Hindlimb muscle (tissue), 1 donor: ENCODE measurements at places on chromosomes 3 and 15.

- DNase-seq, result no peak
These were observed 24.8 kb downstream of the TPM1 start for GRCh38 chr15:63067306-63067705.

DNA sequence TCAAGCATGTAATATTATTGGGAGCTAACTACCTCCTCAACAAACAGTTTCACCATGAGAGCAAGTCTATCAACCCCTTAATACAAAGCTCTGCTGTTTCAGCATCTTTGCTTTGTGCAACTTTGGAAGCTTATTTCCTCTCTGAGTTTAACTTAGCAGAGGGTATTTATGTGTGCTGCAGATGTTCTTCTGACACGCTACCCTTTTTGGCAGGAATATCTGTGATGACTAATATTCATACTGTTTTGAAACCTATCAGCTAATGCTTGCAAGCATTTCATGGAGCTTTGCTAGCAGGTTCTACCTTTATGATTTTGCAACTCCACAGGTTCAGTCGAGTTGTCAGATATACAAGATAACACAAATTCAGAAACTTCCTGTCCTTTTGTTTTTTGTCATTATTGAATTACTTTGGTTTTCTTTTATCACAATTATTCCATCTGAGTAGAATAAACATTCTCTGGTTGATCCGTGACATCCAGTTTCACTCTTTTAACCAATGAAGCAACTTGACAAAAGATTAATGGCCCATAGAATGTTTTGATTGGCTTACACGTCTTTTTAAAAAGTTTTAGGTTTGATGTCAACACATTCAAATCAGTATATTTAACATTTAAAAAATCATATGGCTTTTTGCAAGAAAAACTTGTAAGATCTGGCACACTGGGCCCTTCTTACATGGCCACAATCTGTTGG, 1.7 kb upstream of the SLC9A9 start:
- DNase-seq, result peak; percentile 67

DNA sequence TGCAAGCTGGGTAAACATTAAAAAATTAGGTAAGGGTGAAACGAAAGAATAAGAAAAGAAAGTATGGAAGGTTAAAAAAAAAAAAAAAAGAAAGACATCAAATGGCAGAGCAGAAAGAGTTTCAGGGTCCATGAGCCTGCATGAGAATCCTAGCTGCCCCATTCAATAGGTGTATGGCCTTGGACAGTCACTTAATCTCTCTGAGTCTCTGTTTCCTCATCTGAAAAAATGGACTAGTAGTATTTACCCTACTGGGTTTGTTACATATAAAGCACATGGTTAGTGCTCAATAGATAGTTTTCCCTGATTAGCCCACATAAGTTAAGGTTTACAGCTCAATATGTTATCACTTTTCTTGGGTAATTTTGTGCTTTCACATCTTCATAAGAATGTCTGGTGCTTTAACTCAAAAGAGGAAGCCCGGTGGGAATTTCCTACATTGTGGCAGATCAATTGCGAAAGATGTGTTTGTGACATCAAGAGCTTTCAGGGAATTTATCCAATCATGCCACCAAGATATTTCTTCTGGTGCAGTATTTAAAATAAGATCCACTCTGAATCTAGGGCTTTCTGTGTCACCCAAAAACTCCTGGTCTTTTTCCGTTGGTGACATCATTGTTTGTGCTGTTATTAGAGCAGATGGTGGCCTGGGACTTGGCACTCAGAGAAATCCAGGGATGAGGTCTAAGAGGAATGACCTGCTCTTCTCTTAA, 57.2 kb upstream of the UBE2E1 start:
- DNase-seq, result peak; percentile 23

DNA sequence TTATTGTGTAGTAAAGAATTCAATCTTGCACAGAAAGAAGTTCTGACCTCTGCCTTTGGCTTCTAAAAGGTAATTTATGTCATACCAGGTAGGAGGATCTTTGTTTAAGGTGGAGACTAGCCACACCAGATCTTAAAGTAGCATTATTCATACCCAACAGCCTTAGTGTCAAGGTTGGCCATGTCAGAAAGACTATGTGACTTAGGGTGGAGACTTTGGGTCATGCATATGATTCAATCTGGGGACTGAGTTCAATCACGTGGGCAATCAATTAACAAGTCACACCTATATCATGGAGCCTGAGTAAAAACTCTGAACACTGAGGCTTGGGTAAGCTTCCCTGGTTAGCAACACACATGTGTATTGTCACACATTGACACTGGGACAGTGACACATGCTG, 28.5 kb upstream of the ENTPD3 start:
- DNase-seq, result no peak

DNA sequence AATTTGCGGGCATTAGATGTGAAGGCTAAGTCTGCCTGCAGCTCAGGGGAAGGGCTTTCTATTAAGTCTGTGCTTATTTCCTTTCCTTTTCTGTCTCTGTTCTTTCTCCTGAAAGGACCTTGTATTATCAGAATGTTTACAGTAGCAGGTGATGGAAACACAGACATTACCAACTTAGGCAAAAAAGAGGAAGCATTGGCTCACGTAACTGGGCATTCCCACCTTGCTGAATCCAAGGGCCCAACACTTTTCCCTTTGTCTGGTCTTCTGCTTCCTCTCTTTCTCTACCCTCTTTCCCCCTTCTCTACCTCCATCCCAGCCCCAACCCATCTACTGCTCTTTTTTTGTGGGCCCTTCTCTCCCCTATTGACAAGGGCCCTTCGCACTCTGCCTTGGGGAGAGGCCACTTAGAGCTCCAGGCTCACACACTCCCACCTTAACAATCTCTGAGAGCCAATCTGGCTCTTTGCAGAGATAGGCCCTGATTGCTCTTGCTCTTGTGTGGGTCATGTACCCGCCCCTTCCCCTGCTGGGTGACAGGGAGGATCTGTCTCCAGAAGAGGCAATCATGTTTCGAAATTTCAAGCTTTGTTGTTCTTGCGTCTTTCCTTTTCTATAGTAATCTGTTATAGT, 35.0 kb downstream of the ACAA1 start:
- no peak for DNase-seq

GRCh38 chr15:54282228-54282836, 304.1 kb downstream of the UNC13C start:
- no peak for DNase-seq

- DNase-seq, result no peak
These were observed 27.1 kb upstream of the GALNT15 start for GRCh38 chr3:16147220-16147994.
